ENCODE measurements at places on chromosomes 7 and 10.

GRCh38 chr10:48658975-48659269 is 25.8 kb upstream of the WDFY4 start:
- no peak for DNase-seq

DNA sequence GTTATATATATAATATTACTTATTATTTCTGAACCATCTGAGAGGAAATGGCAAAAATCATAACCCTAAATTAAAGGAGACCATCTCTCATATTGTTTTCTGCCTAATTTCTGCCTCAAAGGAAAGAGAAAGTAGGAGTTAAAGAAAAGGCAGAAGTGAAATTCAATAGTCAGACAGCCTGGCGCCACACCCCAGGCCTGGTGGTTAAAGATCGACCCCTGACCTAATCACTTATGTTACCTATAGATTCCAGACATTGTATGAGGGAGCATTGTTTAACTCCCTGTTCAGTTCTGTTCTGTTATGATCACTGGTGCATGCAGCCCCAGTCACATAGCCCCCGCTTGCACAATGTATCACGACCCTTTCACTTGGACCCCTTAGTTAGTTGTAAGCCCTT is 24.9 kb upstream of the CHST3 start:
- DNase-seq, result no peak

DNA sequence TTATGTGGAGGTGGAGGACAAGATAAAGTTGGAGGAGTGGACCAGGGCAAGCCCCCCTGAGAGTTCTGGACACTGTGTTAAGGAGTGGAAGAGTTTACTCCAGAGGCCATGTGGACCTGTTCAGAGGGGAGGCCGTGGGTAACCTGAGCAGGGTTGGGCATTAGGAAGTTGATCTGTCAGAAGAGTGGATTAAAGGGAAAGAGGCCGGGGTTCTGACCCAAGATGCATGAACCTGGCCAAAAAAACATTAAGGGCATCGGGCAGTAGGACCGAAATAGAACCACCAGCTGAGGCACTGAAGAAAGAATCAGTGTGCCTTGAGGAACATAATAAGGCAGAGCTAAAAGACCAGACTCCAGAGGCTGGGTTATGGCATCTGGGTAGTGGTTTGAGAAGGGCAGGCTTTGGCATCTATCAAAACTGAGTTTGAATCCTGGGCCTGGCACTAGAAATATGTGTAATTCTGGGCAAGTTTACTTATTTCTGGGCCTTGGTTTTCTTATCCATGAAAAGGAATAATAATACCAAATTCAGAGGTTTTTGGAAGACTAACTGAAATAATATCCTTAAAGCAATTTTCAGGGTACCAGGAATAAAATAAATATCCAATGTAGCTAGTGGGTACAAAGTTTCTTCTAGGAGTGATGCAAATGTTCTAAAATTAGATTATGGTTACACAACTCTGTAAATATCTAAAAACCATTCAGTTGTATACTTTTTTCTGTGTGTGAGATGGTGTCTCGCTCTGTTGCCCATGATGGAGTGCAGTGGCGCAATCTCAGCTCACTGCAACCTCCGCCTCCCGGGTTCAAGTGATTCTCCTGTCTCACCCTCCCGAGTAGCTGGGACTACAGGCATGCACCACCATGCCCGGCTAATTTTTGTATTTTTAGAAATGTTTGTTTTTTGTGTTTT is 10.9 kb upstream of the FRAT1 start:
- DNase-seq, result no peak

DNA sequence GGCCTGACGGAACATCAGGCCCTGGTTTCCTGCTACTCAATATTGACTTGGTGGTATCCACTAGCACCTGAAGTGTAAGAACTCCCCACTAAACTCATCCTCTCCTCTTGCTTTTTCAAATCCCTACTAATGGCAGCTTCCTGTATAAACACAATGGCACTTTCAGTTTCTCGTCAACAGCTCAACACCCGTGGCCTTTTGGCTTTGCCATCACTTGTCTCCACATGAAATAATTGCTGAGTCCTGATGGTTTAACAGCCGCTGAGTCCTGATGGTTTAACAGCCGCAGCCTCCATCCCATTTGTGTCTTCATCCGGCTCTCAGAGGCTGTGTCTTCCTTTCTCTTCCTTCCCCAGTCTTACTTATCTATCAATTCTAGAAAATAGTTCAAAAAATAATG is 261.4 kb upstream of the PITRM1 start:
- DNase-seq, result no peak

GRCh38 chr7:35988818-35989217 is 164.2 kb upstream of the EEPD1 start:
- DNase-seq, result no peak

DNA sequence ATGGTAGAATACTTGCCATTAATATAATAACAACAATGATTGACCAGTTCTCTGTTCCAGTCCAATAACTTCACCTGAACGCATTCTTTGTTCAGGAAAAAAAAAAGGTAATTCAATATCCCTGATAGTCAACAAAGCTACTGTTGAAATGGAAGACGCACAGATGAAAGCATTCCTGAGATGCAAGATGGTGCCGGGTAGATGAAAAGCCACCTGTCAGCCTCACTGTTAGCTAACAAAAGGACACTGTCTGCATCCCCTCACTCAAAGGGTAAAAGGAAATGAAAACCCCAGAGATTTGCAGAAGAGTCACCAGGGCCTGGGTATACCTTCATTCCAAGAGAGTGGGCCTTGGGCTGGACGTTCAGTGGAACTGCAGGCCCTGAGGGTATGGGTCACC is 357.4 kb downstream of the PLXNA4 start:
- DNase-seq, result no peak

- DNase-seq, result no peak
Observed at GRCh38 chr10:11898372-11899066, 75.4 kb downstream of the PROSER2 start.

GRCh38 chr10:69506834-69507713 is 55.8 kb downstream of the TSPAN15 start:
- DNase-seq, result no peak

- no peak for DNase-seq
Observed at GRCh38 chr10:25907261-25907660, 26.8 kb upstream of the MYO3A start.

- no peak for DNase-seq
Observed at GRCh38 chr10:89475125-89475524, 60.3 kb downstream of the SLC16A12 start.

GRCh38 chr7:32494946-32495297 is 367 bp upstream of the AVL9 start:
- no peak for DNase-seq

GRCh38 chr10:66591865-66592264 is 334.0 kb upstream of the LRRTM3 start:
- DNase-seq, result no peak

DNA sequence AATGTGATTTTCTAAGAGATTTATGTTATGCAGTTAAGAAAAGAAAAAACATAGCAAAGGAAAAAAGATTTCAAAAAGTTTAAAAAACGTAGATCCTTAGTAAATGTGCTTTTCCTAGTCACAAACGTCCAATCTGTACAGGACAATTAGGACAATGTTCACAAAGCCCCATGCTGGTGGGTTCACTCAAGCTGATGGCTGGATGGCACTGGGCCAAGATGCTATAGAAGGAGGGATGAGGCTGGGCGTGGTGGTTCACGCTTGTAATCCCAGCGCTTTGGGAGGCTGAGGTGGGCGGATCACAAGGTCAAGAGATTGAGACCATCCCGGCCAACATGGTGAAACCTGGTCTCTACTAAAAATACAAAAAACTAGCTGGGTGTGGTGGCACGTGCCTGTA is 22.1 kb downstream of the SVIL start:
- DNase-seq, result no peak

GRCh38 chr7:50359995-50360925 is 55.7 kb downstream of the IKZF1 start:
- DNase-seq, result no peak

- no peak for DNase-seq
Observed at GRCh38 chr7:111787741-111788140, 225.4 kb upstream of the IMMP2L start.

- DNase-seq, result no peak
Observed at GRCh38 chr10:103768345-103768744, 87.0 kb downstream of the SH3PXD2A start.

GRCh38 chr10:29643771-29644501 is 9.2 kb upstream of the SVIL start:
- no peak for DNase-seq

DNA sequence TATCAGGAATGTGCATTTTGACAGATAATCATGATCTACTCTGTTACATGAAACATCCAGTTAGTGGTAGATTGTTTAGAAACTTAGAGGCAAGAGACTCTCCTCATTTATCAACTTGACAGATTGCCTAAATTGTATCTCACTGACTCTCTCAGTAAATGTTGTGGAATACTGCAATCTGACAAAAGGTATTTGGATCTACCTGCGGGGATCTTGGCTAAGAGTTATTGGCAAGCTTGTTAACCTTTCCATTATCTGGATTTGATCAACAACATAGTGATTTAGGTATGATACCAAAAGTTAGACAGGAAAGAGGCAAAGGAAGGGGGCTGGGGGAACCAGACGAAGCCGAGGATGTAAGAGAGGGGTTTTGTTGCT is 2.0 kb downstream of the VSTM2A start:
- no peak for DNase-seq

DNA sequence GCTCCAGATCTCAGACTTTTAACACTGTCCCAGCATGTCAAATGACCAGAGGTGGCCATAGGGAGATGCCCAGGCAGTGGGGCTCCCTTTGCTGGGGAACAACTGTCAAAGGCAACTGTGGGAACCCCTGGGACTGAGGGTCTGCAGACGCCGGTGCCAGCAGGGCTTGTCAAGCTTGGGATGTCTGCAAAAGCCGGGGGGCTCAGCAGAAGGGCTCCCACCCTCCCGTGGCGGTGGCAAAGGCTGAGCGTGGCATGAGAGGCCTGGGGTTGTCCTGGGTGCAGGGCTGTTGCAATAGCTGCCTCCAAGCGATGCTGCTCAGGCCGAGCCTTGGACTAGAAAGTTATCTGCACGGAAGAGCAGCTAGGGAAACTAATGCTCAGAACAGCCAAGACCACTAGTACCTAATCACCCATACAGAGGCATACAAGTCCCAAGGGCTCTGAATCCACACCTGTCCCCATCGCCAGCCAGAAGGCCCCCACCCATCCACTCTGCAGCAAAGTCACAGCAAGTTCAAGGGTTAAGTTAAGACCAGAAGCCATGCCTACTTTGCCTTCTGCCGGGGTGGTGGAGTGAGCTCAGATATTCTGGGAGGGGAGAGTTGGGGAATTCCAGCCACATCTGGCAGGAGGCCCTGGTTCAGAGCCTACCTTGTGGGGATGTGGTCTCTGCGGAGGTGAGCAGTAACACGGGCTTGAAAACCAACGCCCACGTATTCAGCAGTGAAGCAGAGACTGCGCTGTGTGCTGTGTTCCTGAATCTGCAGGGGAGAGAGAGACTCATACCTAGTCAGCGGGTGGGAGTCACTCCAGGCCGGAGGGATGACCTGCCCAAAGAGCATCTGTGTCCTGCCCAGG is 4.6 kb downstream of the SH2B2 start:
- DNase-seq, result no peak

DNA sequence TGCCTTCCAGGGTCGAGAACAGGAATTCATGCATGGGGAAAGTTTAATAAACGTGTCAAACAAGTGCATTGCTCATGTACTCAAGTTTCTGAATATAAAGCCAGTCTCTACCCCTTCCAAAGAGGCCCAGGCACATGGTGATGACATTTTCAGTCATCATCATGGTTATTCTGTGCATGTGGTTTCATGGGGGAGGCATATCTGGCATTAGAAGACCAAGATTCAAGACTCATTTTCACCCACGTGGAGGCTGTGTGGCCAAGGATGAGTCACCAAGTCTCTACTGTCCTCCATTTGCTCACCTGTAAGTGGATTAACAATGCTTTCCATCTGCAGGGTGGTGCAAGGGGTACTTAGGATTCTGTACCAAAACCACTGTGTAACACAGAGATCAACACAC is 34.0 kb upstream of the CNPY1 start:
- no peak for DNase-seq

DNA sequence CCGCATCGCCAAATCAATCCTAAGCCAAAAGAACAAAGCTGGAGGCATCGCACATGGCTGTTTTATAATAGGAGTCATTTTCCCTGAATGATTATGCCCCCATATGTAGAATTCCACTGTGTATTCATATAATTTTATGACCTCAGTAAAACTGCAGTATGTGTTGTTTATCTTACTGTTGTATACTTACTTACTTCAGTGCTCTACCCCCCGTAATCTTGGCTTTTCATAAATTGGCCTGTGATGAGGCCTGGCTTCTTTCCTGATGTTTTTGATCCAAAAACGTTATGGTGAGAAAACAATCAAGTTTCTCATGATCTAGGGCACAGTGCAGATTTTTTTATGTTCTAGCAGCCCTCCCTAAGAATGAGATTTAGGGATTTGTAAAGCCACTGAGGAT is 306.4 kb upstream of the FZD1 start:
- no peak for DNase-seq

- no peak for DNase-seq
Observed at GRCh38 chr10:60430836-60431597, 41.3 kb upstream of the ANK3 start.

DNA sequence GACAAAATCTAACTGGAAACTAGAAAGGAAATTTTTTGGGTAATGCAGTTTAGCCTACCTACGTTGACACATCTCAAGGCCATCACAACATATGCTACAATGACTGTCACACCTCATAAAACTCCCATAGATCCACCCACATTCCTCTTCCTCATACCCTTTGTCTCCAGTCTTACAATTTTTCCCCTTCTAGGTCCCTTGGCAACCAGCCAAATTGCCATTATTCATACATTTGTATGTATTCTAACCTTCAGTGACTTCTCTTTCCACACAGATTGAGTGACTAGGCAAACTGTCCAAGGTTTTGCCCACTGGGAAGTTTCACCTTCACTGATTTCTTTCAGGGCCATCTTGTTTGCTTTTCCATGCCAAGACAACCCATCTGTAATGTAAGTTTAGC is 100.5 kb upstream of the TPK1 start:
- no peak for DNase-seq

DNA sequence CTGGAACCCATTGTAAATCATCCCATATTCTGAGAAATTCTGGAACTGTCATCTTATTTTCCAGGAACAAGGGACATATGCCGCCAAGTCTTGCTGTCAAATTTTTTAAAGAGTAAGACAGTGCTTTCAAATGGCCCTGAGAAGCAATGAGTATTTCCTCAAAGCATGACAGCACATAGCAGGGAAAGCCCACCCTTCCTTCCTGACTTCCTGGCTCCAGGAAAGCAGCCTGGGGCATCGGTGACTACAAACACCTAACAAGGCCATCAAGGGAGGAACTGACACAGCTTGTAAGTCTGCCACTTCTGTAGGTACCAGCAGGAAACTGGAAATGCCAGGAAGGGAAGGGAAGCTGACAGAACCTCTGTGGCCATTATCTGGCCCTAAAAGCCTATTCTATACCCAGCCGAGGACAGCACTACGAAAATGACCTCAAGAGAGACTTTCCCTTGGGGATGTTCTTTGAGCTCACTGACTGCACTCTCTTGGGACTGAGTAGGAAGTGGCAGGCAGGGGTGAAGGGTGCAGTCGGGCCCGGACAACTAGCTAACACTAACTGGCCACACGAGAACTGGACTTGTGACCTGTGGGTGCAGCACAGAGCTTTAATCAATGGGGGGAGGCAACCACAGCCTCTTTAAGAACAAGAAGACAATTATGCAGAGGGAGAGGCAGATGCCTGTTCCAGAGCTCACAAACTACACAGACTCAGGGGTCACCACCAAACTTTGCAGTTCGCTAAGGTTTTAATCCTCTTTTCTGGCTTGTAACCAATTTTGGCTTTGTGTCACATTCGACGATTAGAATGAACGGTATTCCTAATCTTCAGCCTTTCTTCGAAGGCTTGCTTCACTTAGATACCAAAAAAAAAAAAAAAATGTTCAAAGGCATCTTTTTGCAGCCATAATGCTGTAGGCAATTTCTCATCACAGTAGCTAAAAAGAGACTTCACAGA is 52.0 kb downstream of the GRB10 start:
- no peak for DNase-seq

GRCh38 chr10:57692255-57692980 is 575.3 kb downstream of the IPMK start:
- no peak for DNase-seq

Measured in NCI-H1694 (cell line).